Psoas muscle (tissue), 8 donors: ENCODE measurements at places on chromosomes 1 and 21. TPM values are rescaled to one million over a fixed set of nuclear protein-coding genes. Genes with fewer than 3 reads are reported as not detected.

GRCh38 chr21:27831177-27831576 is 864.3 kb upstream of the ADAMTS5 start:
- H3K4me1 ChIP-seq: no peaks in the 10 kb centered on the region
- no peak for DNase-seq
- no peak overlapping the region for H3K4me3 ChIP-seq
- H3K36me3 ChIP-seq: no peaks in the 10 kb centered on the region
- H3K27me3 ChIP-seq: no peaks in the 10 kb centered on the region
- H3K27ac ChIP-seq: no peak overlapping the region

- no peaks in the 10 kb centered on the region for H3K36me3 ChIP-seq
- no peaks in the 10 kb centered on the region for H3K27me3 ChIP-seq
- H3K27ac ChIP-seq: no peak overlapping the region
- H3K4me1 ChIP-seq: no peaks in the 10 kb centered on the region
- DNase-seq: no peak
- no peak overlapping the region for H3K4me3 ChIP-seq
Measured at GRCh38 chr1:7760245-7760644, 10.9 kb upstream of the VAMP3 start.

DNA sequence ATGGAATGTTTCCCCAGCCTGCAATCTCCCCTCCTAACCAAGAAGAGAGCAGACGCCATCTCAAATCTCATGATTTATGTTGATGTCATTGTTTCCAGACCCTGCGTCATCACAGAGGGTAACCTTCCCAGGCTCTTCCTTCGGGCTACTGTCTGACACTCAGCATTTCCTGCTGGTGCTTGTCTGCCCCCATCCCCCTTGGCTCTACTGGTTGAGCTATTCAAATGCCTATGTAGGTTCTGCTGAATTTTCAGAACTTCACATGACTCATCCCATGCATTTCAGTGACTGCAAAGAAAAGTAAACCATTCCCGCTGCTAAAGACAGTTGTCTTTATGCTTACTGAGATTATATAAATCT is 24.8 kb upstream of the ITPKB start:
- H3K4me1 ChIP-seq: no peaks in the 10 kb centered on the region
- no peaks in the 10 kb centered on the region for H3K27me3 ChIP-seq
- no peak overlapping the region for H3K4me3 ChIP-seq
- no peaks in the 10 kb centered on the region for H3K36me3 ChIP-seq
- no peak overlapping the region for H3K27ac ChIP-seq
- DNase-seq: no peak

PSRC1 gene
- total RNA-seq: 1.7 TPM

ACTN2 gene
- total RNA-seq: 2,645 TPM
